ENCODE measurements at places on chromosomes 12 and 14.

- no peak for DNase-seq
Observed at GRCh38 chr12:130601327-130601726, 114.8 kb downstream of the RIMBP2 start.

- no peak for DNase-seq
Observed at GRCh38 chr12:113145720-113146551, 3.6 kb upstream of the CFAP73 start.

GRCh38 chr12:46473634-46474329 is 101.2 kb upstream of the SLC38A2 start:
- DNase-seq, result peak; percentile 91

GRCh38 chr14:23054000-23054811 is 3.1 kb downstream of the CDH24 start:
- DNase-seq, result no peak

DNA sequence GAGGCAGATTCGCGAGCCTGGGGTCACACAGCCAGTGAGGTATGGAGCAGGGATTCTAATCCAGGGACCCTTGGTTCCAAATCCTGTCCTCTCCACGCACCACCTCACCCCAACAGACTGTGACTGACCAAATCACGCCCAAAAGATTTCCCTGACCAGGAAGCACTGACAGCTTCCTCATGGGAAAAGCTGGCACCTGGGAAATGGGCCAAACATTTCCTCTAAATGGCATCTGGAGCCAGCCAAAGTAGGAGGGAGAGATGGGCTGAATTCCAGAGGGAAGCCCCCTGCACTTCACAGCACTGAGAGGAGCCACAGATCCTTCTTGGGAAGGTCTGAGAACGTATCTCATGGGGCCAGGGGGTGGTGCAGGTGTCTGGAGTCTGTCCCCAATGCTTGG is 28.8 kb downstream of the CCDC92 start:
- no peak for DNase-seq

- no peak for DNase-seq
Observed at GRCh38 chr12:58424735-58425392, 483.5 kb downstream of the ATP23 start.

GRCh38 chr14:106586098-106586704 is 1059.8 kb downstream of the TMEM121 start:
- no peak for DNase-seq

- DNase-seq, result no peak
Observed at GRCh38 chr12:50695961-50696360, 67.9 kb upstream of the ATF1 start.

GRCh38 chr14:20662968-20663732 is 21.2 kb upstream of the RNASE4 start:
- peak; percentile 48 for DNase-seq

DNA sequence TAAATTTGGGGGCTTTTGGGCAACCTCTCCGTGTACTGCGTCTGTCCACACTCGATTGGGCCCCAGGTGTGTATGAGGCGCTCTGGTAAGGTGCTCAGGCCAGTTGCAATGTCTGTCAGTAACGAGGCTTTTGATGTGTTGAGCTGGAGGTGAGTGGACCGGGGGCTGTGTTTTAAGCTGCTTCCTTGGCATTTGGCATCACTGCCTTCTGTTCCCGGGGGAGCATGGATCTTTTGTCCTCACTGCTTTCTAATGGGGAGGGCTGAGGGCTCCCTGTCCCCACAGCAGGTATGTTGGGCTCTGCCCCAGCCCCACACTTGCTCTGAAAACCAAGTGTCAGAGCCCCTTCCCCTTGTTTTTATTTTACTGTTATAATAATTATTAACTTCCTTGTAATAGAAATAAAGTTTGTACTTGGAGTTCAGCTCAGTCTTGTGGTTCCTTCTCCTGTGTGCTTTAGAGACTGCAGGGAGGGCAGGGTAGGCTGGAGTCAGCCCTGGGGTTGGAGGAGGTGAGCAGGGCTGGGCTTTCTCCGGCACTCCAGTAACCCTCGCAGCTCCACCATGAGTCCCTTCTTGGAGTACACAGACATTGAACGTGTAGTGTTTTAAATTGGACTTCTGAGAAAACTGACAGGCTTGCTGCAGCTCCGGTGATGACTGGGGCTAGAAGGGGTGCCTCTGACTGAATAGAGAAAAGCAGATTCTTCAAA is 28.0 kb downstream of the TRAFD1 start:
- no peak for DNase-seq

GRCh38 chr12:46124132-46124847 is 133.9 kb upstream of the SCAF11 start:
- no peak for DNase-seq

- DNase-seq, result no peak
Observed at GRCh38 chr14:55190906-55191202, 531 bp downstream of the DLGAP5 start.

- DNase-seq, result no peak
Observed at GRCh38 chr12:125228519-125229260, 163.5 kb downstream of the AACS start.

- DNase-seq, result no peak
Observed at GRCh38 chr12:22117563-22118237, 71.7 kb downstream of the CMAS start.

- no peak for DNase-seq
Observed at GRCh38 chr14:87041290-87042020, 951.5 kb downstream of the GALC start.

GRCh38 chr12:93191423-93191822 is 186.3 kb upstream of the NUDT4 start:
- no peak for DNase-seq

GRCh38 chr12:28424965-28425364 is 234.7 kb downstream of the CCDC91 start:
- no peak for DNase-seq

DNA sequence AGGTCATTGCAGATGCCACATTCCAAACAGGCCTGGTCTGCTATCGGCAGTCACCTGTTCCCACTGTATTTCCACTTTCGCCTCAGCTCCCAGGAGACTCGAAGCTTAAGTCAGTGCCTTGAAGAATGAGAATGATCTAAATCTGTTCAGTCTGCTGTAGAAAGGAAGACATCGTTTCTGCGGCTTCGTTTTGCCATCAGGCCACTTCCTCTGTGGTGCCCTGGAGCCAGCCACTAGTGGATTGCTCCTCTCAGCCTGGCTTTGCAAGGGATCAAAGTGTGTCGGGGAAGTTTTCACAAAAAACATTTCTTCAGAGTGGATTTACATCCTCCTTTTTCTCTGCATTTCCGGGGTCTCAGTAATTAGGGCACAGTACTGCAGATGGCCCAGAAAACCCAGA is 66.7 kb downstream of the AACS start:
- no peak for DNase-seq

DNA sequence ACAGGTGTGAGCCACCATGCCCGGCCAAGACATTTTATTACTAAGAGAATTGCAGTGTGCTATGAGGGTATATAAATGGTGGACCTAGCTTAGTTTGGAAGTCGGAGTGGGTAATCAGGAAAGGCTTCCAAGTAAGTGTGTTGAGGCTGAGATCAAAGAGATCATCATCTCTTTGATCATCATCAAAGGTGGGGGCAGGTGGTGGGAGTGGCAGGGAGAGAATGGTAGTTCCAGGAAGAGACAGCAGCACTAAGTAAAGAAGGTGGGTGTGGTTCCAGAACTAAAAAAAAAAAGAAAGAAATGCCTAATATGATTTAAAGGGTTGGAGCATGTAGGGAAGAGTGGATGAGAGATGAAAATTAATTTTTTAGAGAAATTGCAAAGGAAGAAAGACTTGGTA is 14.7 kb downstream of the SLC4A8 start:
- DNase-seq, result no peak

DNA sequence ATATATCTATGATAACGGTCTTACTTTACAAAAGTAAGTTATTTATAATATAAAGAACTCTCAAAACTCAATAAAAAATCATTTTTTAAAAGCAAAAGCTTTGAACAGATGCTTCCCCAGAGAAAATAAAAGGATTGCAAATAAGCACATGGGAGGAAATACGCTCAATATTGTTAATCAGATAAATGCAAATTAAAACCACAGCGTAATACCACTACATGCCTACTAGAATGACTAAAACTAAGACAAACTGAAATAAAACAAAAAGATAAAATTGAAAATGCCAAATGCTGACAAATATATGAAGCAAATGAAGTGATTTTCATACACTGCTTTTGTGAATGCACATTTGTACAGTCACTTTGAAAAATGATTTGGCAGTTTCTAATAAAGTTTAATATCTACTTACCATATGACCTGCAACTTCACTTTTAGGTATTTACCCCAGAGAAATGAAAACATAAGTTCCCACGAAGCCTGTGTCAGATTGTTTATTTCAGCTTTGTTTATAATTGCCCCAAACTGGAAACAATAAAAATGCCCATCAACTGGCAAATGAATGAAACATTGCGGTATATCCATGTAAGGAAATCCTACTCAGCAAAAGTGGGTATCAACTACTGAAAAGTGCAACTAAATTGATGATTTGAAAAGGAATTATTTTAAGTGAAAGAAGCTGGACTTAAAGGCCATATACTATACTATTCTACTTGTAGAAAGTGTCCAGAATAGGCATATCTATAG is 1072.4 kb downstream of the TMTC2 start:
- no peak for DNase-seq

DNA sequence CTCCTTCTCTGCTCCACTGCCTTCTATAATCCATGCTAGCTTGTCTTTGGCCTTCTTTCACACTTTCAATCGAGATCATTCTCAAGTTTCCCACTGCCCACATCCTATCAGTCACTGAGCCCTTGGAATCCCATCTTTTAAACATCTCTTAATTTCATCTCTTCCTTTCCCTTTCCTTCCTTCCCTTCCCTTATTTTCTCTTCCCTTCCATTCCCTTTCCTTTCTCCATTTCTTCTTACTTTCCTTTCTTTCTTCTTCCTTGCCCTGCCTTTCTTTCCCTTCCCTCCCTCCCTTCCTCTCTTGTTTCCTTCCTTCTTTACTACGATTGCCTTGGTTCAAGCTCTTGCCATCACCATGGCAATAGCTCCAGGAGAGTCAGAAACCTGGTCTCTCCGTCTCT is 183.8 kb downstream of the EMP1 start:
- no peak for DNase-seq

GRCh38 chr12:45988264-45988663 is 2.1 kb downstream of the SCAF11 start:
- DNase-seq, result no peak

DNA sequence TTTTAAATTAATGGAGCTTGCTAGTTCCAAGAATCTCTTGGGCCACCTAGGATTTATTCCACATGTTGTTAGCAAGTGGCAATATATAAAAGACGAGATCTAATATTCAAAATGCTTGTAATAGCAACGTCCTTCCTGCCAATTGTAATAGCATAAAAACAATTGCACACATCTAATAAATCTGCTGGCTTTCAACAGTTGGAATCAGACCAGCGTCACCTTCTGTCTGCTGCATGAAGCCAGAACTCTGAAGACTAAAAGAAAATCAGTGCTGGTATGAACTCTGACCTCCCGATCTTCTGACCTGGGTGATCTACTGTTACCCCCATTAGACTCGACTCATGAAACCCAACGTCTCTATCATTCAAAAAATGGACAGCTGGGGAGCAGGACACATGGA is 100.6 kb downstream of the DIO2 start:
- DNase-seq, result no peak

DNA sequence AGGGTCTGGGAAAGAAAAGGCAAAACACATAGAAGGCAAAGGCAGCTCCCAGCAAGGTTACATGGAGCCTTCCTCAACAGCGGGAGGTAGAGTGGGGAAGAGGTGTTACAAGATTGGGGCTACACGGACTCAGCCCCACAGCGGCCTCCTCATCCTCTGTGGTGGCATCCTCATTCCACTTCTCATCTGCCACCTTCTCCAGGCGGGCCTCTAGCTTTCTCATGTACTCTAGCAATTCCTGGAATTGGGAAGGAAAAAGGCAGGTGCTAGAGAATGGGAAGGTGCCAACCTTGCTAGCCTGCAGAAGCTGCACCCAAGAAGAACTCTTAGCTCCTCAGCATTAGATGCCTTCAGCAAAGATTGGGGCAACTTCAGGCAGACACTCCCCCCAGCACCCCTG is 13.2 kb downstream of the CALCOCO1 start:
- no peak for DNase-seq

DNA sequence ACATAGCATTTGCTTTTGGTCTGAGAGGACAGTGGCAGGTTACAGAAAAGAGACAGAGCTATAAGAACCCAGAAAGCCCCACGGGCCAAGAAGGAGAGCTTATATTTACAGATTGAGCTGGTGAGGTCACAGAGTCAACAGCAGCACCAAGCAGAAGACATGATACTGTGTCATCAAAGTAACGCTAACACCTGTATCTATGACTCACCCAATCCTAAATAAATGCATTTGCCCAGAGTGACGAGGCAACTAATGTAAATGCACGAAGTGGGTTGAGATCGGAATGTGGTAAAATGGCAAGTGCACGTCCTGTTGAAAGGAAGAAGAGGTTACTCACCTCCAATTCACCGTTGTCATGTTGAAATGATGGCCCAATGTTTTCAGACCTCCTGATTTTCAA is 6.7 kb upstream of the CD163L1 start:
- DNase-seq, result no peak

- no peak for DNase-seq
Observed at GRCh38 chr12:100795174-100795799, 711 bp downstream of the ANO4 start.

- peak; percentile 78 for DNase-seq
Observed at GRCh38 chr14:81402123-81402495, 2.0 kb upstream of the STON2 start.

All from bone marrow (tissue), 2 donors.